CD4-positive, alpha-beta T cell treated with Interleukin-6 for 4 hours (primary cell): ENCODE measurements at places on chromosomes 4 and X.

DNA sequence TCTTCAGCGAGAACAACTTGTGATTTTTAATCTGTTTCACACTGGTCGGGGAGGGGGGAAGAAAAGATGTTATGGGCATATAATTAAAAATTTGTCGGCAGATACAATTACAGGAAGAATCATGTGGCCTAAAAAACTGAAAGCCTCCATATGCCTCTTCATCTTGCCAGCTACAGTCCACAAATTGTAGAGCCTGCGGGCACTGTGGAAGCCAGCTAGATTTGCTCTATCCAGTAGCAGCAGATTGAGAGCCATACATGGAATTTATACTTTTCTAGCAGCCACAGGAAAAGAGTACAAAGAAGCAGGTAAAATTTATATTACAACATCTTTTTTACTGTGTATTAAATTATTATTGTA lies 147.3 kb downstream of the TBL1X start:
- no peak for DNase-seq

- DNase-seq: no peak
These were observed 54.6 kb upstream of the LHFPL1 start for GRCh38 chrX:112734290-112734689.

- DNase-seq: no peak
These were observed 76.2 kb upstream of the PAQR3 start for GRCh38 chr4:79015411-79015810.

DNA sequence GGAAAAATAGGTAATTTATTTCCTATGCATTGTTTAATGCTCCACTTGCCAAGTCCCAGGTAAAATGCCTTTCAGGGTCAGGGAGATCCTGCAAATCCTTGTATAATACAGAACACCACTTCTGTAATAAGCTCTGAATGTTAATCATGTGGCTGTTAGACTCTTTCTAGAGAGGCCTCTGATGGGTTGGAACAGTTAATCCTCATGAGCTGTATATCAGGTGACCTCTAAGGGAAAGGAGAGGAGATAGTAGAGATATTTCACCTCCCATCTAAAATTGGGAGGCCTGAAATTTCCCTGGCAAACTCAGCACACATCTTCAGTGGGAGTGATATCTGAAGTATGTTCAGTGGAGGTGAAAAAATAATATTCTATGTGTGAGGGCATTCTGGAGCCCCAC lies 210.6 kb upstream of the WDFY3 start:
- DNase-seq: no peak
